ENCODE measurements at places on chromosomes 2 and 18. TPM values are rescaled to one million over a fixed set of nuclear protein-coding genes. Genes with fewer than 3 reads are reported as not detected.
A peak's percentile ranks its signal among the peaks of the same experiment; 100 is the strongest.

GRCh38 chr2:3654011-3654410, 4.0 kb upstream of the ALLC start:
- H3K27ac ChIP-seq, result no peak overlapping the region
- DNase-seq, result no peak
- H3K4me1 ChIP-seq, result peaks cover 8% of the 10 kb centered on the region

DNA sequence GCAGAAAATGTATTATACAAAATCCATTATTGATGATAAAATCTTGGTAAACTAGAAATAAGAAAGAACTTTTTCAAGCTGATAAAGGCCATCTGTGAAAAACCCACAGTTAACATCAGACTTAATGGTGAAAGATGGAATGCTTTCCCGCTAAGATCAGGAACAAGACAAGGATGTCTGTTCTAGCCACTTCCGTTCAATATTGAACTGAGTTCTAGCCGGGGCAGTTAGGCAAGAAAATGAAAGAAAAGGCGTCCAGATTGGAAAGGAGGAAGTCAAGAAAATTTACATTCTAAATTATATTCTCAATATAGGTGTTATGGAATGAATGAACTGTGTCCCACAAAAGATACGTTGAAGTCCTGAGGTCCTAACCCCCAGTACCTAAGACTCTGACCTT, 39.1 kb upstream of the DTNB start:
- no peak for DNase-seq
- no peaks in the 10 kb centered on the region for H3K27me3 ChIP-seq
- H3K4me1 ChIP-seq, result no peaks in the 10 kb centered on the region

GRCh38 chr2:121356058-121356640, 71.1 kb upstream of the TFCP2L1 start:
- no peaks in the 10 kb centered on the region for H3K4me1 ChIP-seq
- no peak for DNase-seq
- no peak overlapping the region for H3K4me3 ChIP-seq
- H3K27me3 ChIP-seq, result no peaks in the 10 kb centered on the region
- no peak overlapping the region for H3K27ac ChIP-seq
- H3K36me3 ChIP-seq, result peaks cover 74% of the 10 kb centered on the region

- no peak overlapping the region for H3K4me3 ChIP-seq
- DNase-seq, result no peak
- H3K36me3 ChIP-seq, result peaks cover 8% of the 10 kb centered on the region
- no peaks in the 10 kb centered on the region for H3K27me3 ChIP-seq
- no peaks in the 10 kb centered on the region for H3K4me1 ChIP-seq
- no peak overlapping the region for H3K27ac ChIP-seq
Measured at GRCh38 chr2:25419678-25420242, 78.0 kb upstream of the DNMT3A start.

GRCh38 chr2:152497481-152498052, 162.6 kb downstream of the FMNL2 start:
- H3K27ac ChIP-seq, result no peak overlapping the region
- H3K4me1 ChIP-seq, result peaks cover 21% of the 10 kb centered on the region
- H3K36me3 ChIP-seq, result no peaks in the 10 kb centered on the region
- H3K4me3 ChIP-seq, result no peak overlapping the region
- no peak for DNase-seq

DNA sequence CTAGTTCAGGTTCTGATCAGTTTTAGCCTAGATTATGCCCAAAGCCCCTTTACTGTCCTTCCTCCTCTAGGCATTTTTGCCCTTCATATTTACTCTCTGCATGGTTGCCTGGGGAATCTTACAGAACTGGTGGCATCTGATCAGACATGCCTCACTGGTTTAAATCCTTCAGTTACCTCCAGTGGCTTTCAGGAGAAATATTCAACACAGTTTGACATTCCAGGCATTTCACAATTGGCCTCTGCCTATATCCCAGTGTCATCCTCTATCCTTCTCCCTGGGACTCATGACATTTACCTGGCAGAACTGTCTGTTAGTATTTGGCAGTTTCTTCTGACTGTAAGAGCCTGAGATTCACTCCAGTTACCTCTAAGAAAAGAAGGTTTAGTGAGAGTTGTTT, 152.9 kb upstream of the MEIS1 start:
- no peaks in the 10 kb centered on the region for H3K27me3 ChIP-seq
- no peak for DNase-seq
- H3K4me1 ChIP-seq, result no peaks in the 10 kb centered on the region
- no peak overlapping the region for H3K4me3 ChIP-seq
- H3K36me3 ChIP-seq, result no peaks in the 10 kb centered on the region

Gene CTAGE1
- total RNA-seq, result not detected

Gene ACVR1C
- 1.1 TPM for total RNA-seq

DNA sequence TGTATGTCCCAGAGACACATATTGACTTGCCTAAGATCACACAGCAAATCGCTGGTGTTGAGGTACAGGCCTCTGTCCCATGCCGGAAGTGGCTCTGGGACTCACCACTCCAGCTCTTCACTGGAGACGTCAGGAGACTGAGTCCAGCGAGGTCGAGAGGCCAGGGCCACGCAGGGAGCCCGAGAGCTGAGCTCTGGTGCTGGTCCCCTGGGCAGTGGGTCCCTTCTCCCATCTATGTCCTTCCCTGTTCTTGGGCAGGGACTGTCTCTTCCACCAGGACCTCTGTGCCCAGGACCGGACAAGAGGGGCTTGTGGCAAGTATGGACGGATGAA, 62.4 kb upstream of the TWIST2 start:
- no peaks in the 10 kb centered on the region for H3K4me1 ChIP-seq
- H3K36me3 ChIP-seq, result no peaks in the 10 kb centered on the region
- peaks cover 3% of the 10 kb centered on the region for H3K27me3 ChIP-seq
- DNase-seq, result no peak

Gene BCL2
- total RNA-seq, result 17.3 TPM

- H3K27me3 ChIP-seq, result no peaks in the 10 kb centered on the region
- no peaks in the 10 kb centered on the region for H3K4me1 ChIP-seq
- DNase-seq, result no peak
- H3K4me3 ChIP-seq, result no peak overlapping the region
Measured at GRCh38 chr2:198385326-198385725, 580.9 kb downstream of the PLCL1 start.

- peak; percentile 87 for DNase-seq
- peak overlapping the region; percentile 63 for H3K27ac ChIP-seq
- peak overlapping the region; percentile 21 for H3K4me3 ChIP-seq
Measured at GRCh38 chr2:11688222-11689069, 18.5 kb upstream of the NTSR2 start.

Gene ZBTB7C
- total RNA-seq, result 17.7 TPM

Gene C2orf15
- 1.1 TPM for total RNA-seq
